ENCODE measurements at places on chromosomes 1 and 21. TPM values are rescaled to one million over a fixed set of nuclear protein-coding genes. Genes with fewer than 3 reads are reported as not detected.

GPBP1L1 gene
- 121 TPM for total RNA-seq

FCER1G gene
- total RNA-seq = 2.9 TPM

SELL gene
- total RNA-seq = 515 TPM

SPRR2E gene
- total RNA-seq = not detected

KRTAP21-2 gene
- not detected for total RNA-seq

LCE1C gene
- not detected for total RNA-seq

TMPRSS2 gene
- total RNA-seq = not detected

CLCA4 gene
- not detected for total RNA-seq

C1QA gene
- not detected for total RNA-seq

NEK7 gene
- 45.8 TPM for total RNA-seq

FNBP1L gene
- 0.35 TPM for total RNA-seq

GPATCH2 gene
- 10.8 TPM for total RNA-seq

MYOC gene
- not detected for total RNA-seq

TMEM183A gene
- 68.8 TPM for total RNA-seq

FNDC10 gene
- 9.1 TPM for total RNA-seq

NPR1 gene
- total RNA-seq = not detected

DDOST gene
- 149 TPM for total RNA-seq

MYBPH gene
- total RNA-seq = not detected

IQGAP3 gene
- 24.6 TPM for total RNA-seq

SLC1A7 gene
- total RNA-seq = not detected

ELK4 gene
- 98.1 TPM for total RNA-seq

RNF220 gene
- 90.6 TPM for total RNA-seq

ADGRL4 gene
- not detected for total RNA-seq

NBPF6 gene
- not detected for total RNA-seq

KRTAP13-2 gene
- not detected for total RNA-seq

CD34 gene
- total RNA-seq = not detected

LCK gene
- 449 TPM for total RNA-seq

ST6GALNAC3 gene
- 0.29 TPM for total RNA-seq

TNFSF18 gene
- not detected for total RNA-seq

HSD17B7 gene
- total RNA-seq = 26.7 TPM

TLR5 gene
- total RNA-seq = 0.35 TPM

ASCL5 gene
- total RNA-seq = not detected

FAM72A gene
- 18.2 TPM for total RNA-seq

CNTN2 gene
- total RNA-seq = not detected

FHAD1 gene
- total RNA-seq = 0.46 TPM

MXRA8 gene
- total RNA-seq = not detected

SPRR3 gene
- total RNA-seq = not detected

MCOLN3 gene
- total RNA-seq = 11.0 TPM

CD101 gene
- total RNA-seq = 7.1 TPM

MEX3A gene
- total RNA-seq = not detected

RNASEL gene
- 5.1 TPM for total RNA-seq

KCNE1 gene
- not detected for total RNA-seq

CHIT1 gene
- 0.81 TPM for total RNA-seq

HRNR gene
- total RNA-seq = not detected

PRR9 gene
- not detected for total RNA-seq

BACE2 gene
- total RNA-seq = 1.1 TPM

LZIC gene
- total RNA-seq = 28.6 TPM

ZSWIM5 gene
- 0.35 TPM for total RNA-seq

ZNF692 gene
- 56.5 TPM for total RNA-seq

CFAP141 gene
- total RNA-seq = not detected

Data from activated naive CD4-positive, alpha-beta T cell treated with anti-CD3 and anti-CD28 coated beads, Interleukin-2, amount 10 ng/mL, durations not matched to agents 5 hours and 36 hours (primary cell).